Umbilical cord (tissue), 2 donors: ENCODE measurements at places on chromosomes 12 and 14. TPM values are rescaled to one million over a fixed set of nuclear protein-coding genes. Genes with fewer than 3 reads are reported as not detected.
A peak's percentile ranks its signal among the peaks of the same experiment; 100 is the strongest.

DNA sequence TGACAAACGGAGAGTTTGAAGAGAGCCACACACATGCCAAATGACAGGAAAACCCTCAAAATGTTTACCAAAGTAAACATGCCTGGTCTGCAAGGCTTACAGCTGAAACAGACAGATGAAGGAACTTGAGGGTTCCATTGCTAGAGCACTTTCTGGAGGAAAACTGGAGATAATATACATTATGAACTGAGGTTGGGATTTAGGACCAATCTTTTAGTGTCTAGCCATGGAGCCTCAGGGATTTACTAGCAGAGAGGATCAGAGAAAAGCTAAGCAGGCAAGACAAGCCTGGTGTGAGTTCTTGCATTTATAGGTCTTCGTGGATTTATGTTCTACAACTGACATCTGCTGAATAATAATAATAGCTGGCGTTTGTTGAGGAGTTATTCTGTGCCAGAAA lies 205.3 kb downstream of the AEBP2 start:
- peak; percentile 91 for DNase-seq

GRCh38 chr14:58238252-58239243 lies 6.1 kb upstream of the PSMA3 start:
- DNase-seq, result peak; percentile 70

GRCh38 chr12:104651811-104652210 lies 195.1 kb downstream of the CHST11 start:
- no peak for DNase-seq

- DNase-seq, result no peak
Observed at GRCh38 chr12:24360057-24360456, 410.6 kb upstream of the SOX5 start.

DNA sequence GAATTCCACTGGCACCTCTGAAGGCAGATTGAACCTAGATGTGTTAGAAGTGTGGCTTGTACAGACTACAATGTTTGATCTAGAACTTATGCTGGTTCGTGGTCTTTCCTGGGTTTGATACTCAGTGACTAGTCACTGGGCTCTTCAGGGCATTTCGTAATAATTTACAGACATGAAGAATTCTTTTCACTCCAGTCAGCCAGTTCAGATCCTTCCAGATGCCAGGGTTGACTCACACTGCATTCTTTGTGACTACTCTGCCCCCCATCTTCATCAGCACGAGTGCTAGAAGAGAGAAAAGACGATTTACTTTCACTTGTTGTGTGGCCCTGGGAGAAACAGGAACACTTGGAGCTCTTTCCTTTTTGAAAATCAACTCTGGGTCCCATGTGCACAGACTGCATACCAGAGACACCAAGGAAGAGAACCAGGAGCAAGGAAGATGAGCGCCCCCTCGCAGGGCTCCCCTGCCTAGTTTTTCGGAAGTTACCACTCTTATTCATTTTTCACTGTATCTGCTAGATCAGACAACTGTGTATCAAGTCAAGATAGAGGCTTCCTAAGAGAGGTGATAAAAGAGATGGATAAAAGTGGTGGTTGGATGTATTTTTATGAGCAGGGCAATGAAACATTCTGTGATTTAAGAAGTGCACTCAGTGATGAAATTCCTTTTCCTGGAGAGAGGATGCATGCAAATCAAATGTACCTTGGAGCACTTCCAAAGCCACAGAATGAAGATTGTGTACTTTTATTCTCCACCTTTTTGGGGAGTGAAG lies 33.5 kb upstream of the EVL start:
- DNase-seq, result peak; percentile 92

- peak; percentile 63 for DNase-seq
Observed at GRCh38 chr14:21748869-21749303, 75.3 kb upstream of the OR4E1 start.

DNA sequence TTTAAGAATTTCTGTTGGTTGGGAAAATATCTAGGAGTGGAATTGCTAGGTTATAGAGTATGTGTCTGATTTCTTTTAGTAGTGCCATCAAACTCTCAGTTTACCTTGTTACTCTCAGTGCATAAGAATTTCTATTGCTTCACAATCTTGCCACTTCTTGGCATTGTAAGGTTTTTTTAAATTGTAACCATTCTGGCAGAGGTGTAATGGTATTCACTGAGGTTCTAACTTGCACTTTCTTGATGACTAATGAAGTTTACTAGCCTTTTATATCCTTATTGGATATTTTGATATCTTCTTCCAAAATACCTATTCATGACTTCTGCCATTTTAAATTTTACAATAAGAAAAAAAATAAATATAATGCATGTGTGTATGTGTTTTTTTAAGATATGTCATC lies 478.0 kb downstream of the NAV3 start:
- DNase-seq, result no peak

DNA sequence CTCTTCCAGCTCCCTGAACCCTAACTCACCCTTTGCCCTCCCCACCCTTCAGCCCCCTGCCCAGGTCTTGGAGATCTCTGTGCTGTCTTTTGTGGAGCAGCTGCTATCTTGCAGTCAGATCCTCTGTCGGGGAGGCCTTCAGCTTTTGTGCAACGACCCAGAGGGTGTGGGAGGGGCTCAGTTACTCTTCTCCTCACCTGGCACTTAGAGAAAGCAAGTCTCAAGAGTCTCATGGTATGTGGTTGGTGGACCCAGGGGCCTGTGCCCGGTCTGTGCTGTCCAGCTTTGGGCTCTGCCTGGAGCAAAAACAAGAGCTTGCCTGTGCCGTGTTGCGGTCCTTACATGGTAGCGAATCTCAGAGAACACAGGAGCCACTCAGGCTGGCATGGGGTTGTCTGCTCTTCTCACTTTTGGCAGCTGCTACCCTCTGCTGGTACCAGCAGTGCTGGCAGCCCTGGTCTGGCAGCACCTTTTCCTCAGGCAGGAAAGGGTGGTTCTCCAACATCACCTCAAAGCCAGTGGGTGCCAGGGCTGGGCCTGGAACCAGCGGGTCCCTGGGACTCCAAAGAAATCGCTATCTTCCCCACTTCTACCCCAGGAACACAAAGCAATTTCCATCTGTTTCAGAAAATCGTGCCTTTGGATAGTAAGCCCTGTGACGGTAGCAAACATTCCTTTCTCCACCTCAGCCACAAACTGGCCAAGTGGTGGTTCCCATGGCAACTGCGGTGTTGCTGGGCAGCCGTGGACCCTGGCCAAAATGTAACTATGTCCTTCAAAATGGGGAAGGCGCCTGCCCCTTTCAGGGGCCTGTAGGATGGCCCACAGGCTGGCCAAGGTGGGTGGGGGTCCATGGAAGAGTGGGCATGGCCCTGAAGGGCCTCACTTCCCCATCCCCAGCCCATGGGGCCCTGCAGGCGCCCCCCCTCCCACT lies 90.0 kb downstream of the RIN3 start:
- no peak for DNase-seq

GRCh38 chr12:91140026-91140931 lies 29.0 kb upstream of the LUM start:
- peak; percentile 95 for DNase-seq

GRCh38 chr14:85288041-85288440 lies 241.9 kb upstream of the FLRT2 start:
- no peak for DNase-seq

- DNase-seq, result no peak
Observed at GRCh38 chr12:62885242-62885641, 49.7 kb downstream of the PPM1H start.

DNA sequence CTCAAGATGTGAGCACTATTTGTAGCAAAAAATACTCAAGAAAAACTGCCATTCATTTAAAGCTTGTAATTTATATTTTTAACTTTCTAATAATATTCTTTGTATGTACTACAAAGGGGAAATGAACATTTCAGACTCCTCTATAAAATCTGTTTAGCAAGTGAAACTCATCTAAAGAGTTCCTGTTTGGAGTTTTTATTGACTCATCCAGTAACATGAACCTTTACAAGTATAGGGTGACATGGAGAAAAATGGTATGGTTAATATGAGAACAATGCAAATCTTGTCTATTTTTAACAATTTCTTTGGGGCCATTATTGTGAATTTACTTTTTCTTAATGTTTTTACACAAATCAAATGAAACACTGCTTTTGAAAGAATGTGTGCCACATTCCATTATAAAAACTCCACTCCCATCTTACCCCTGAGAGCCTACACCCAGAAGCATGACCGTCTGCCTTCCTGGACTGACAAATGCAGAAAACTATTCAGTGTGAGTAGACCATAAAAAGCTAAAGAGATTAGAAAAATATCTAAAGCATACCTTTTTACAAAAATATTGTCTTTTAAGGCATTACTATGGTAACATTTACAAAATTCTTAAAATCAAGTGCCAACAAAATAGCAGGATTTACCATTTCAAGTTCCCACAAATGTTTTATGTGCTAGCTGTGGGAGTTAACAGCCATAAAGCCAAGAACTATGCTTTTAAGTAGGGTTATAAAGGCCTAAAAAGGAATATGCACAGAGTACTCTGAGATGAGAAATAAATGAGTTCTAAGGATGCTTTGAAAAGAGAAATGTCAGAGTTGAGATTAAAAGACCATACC lies 144.0 kb downstream of the ADAMTS20 start:
- peak; percentile 91 for DNase-seq

- DNase-seq, result no peak
Observed at GRCh38 chr14:102863381-102863780, 59.1 kb upstream of the AMN start.

DNA sequence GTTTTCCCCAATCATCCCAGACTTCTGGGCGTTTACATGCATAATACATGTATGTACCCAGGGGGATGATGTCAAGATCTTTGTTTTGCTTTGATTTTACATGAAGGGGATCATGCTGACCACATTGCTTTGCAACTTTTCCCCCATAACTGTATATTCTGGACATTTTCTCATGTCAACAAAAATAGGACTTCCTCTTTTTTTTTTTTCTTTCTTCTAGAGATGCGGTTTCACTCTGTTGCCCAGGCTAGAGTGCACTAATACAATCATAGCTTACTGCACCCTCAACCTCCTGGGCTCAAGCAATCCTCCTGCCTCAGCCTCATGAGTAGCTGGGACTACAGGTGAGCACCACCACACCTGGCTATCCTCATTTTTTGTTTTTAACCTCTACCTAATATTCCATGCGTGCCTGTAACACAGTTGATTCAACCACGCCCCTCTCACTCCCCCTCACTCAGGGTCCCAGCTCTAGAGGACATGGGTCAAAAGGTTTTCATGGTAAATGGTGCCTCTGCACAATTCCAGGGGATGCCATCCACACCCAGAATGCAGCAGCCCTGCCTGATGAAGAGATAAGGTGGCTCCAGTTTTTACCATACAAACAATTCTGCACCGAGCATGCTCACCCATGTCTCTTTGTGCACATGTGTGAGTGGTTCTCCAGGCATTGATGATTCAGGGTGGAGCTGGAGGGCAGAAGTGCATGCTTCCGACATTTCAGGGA lies 32.0 kb upstream of the CIPC start:
- no peak for DNase-seq

GRCh38 chr14:71704210-71704609 lies 228.0 kb upstream of the RGS6 start:
- DNase-seq, result no peak

GRCh38 chr14:21825845-21826244 lies 152.2 kb upstream of the OR4E1 start:
- DNase-seq, result no peak

- no peak for DNase-seq
Observed at GRCh38 chr12:96549341-96549740, 60.0 kb downstream of the CFAP54 start.

GRCh38 chr14:75993567-75994041 lies 8.0 kb downstream of the IFT43 start:
- DNase-seq, result no peak

DNA sequence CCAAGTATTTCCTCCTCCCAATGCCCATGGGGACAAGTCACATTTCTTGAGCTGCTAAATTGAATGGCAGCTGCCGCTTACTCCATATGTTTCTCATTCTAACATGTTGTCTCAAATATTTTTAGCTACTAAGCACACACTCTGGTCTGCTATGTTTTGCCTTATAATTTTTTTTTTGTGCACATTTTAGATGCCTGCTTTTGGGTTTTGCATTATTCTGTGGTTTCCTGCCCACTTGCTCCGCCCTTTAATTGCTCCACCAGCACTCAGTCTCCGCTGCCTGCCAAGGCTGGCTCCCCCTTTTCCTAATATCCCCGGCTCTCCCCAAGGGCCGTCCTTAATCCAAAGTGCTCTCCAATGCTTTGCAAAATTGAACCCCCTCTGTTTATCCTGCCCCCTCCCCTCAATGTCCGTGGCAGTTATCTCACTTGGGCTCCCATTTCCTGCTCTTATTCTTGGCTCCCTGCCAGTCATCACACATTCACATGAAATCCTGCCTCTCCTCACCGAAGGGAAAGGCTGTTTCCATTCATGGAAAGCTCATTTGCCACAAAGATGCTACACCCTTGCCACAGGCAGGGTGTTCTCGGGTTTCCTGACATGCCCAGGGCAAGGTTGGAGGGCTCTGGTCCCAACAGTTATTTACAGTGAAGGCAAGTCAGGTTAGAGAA lies 79.4 kb downstream of the C12orf75 start:
- DNase-seq, result peak; percentile 81

GRCh38 chr12:67469666-67470065 lies 178.9 kb upstream of the DYRK2 start:
- peak; percentile 86 for DNase-seq

GRCh38 chr12:207804-208203 lies 6.2 kb downstream of the SLC6A12 start:
- no peak for DNase-seq

GRCh38 chr12:85076688-85077430 lies 40.7 kb downstream of the LRRIQ1 start:
- peak; percentile 85 for DNase-seq

The WSCD2 gene
- 1.2 TPM for total RNA-seq

The PTCSC3 gene
- not detected for total RNA-seq

The SERPINA12 gene
- not detected for total RNA-seq

The AQP5 gene
- total RNA-seq, result 7.2 TPM

The CAPZA3 gene
- total RNA-seq, result 0.72 TPM

The EIF2B1 gene
- total RNA-seq, result 53.0 TPM

The CD27 gene
- total RNA-seq, result not detected

The FSCB gene
- 2.2 TPM for total RNA-seq

The SLC39A5 gene
- total RNA-seq, result not detected

The MYH6 gene
- not detected for total RNA-seq

The APOF gene
- 2.2 TPM for total RNA-seq
